Activated CD4-positive, alpha-beta memory T cell treated with anti-CD3 and anti-CD28 coated beads for 36 hours (primary cell): ENCODE measurements at places on chromosomes 11 and 22. TPM values are rescaled to one million over a fixed set of nuclear protein-coding genes. Genes with fewer than 3 reads are reported as not detected.

- no peak for DNase-seq
Measured at GRCh38 chr11:19919050-19919561, 206.5 kb downstream of the NAV2 start.

DNA sequence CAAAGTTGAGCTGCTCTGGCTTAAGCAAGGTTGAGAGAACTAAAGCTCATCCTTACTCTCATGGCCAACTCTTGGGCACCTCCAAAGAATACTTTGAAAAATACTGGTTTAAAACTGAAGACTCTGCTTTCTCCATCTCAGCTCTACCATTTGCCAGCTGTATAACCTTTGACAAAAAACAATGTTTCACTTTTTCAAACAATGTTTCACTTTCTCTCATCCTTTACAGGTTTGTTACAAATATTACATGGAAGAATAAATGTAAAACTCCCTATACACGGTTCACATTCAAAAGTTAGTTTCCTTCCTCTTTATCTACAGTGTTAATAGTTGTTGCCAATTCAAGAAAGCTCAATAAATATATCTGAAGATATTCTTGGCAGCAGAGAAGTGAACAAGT is 19.2 kb downstream of the AMBRA1 start:
- no peak for DNase-seq

DNA sequence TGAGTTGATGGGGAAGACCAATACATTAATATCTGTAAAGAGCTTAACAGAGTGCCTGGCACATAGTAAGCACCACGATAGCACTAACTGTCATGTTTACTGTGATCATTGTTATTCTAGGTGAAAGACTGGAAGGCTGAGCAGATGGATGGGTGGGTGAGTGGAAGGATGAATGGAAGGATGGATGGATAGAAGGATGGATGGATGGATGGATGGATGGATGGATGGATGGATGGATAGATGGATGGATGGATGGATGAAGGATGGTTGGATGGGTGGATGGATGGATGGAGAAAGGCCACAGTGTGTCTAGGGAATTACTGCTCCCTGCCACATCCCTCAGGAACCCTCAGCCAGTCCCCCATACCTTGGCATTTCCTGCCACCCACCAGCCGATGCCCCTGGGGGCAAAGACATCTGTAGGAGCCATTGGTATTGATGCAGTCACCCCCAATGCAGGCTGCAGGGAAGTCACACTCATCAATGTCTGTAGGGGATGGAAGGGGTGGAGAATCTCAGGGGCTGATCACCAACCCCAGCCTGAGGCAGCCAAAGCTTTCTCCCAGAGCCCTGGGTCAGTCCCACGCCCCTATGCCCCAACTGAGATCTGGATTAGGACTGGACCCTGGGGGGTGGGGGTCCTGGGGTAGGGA is 15.3 kb downstream of the LTBP3 start:
- no peak for DNase-seq

GRCh38 chr11:8403310-8403709 is 139.6 kb upstream of the LMO1 start:
- no peak for DNase-seq

DNA sequence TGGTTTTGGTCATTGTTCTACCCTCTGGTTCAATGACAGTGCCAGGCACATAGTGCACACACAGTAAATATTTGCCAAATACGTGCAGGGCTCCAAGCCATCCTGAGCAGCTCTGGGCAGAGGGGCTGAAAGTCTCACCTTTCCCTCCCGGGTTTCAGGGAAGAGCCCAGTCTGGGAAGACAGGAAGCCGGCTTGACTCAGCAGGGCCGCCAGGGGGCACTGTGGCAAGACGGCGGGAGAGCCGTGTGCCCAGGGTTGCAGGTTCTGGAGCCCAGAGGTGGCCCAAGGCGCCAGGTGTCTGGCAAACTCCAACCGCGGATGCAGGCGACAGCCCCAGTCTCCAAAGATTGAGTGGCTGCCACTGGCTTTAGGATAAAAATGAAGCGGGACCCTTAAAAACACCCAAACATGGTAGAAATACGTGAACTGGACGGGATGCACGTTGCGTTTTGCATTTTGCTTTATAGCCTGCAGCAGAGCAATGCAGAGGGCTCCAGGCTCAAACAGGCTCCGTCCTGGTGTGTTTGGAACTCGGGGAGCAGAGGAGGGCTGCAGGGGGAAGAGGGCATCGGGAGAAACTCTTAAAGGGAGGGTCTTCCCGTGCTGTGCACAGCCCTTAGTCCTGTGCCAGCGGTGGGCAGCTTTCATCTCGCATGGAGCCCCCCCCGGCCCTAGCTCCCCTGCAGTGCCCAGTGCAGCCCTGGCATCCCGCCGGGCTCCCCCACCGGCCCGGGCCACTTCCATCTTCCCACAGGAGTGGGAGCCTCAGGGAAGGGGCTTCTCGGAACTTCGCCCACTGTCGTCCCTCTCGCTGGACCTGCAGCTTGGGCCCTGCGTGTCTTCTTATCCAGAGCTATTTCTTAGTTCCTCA is 10.7 kb downstream of the KRTAP5-5 start:
- DNase-seq: peak; percentile 33

DNA sequence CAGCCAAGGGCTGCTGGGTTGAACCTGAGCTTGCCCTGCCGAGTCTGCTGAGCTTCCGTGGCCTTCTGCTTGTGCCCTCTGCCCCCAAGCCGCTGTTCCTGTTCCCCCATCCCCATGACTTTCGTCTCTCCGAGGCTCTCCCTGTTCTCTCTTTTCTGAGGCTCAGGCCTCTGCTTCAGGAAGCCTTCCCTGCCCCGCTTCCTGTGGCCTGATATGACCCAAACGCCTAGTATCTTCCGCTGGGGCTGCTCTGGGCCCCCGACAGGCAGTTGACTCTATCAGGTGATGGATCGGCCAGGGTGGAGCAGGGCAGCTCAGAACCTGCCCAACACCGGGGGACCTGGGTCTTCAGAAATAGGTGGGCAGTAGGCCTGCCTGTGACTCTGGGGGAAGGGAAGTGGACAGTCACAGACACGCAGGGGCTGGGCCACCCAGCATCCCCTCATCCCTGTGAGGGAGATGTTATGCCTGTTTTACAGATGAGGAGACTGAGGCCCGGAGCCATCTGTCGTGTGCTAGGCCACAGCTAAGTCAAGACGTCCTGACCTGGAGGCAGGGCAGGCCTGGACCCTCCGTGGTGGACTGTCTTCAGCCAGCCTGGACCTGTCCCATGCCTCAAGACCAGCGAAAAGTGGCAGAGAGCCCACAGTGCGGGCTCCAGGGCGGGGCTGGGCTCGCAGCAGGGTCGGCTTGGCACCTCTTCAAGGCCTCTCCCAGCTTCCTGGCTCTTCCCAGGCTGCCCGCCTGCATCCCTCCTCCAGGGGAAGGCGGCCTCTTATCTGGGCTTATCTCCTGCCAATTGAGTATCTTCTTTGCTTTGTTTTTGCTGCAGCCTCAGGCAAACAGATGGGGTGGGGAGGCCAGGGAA is 16.2 kb downstream of the BAD start:
- DNase-seq: no peak

DNA sequence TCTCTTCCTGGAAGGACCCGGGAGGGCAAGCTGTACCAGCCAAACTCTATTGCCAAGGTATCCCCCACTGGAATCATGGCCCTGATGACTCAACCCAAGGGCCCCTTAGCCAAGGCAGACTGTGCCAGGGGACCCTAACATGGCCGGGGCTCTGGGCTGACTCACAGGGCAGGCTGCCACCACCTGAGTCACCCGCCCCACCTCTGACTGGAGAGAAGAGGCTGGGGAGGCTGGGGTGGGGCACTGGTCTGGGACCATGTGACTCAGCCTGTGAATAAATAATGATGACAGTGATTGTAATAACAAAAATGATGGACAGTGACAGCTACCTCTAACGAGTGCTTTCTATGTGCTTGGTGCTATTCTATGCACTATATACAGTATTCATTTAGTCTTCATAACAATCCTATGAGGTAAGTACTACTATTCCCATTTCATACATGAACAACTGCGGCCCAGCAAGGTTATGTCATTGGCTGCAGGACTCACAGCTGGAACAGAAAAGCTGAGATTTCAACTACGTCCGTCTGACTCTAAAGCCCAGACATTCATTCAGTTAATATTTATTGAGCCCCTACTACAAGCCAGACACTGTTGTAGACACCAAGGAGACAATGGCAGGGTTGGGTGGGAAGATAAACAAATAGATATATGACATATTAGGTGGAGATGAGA is 84.2 kb downstream of the FBXO7 start:
- no peak for DNase-seq

DNA sequence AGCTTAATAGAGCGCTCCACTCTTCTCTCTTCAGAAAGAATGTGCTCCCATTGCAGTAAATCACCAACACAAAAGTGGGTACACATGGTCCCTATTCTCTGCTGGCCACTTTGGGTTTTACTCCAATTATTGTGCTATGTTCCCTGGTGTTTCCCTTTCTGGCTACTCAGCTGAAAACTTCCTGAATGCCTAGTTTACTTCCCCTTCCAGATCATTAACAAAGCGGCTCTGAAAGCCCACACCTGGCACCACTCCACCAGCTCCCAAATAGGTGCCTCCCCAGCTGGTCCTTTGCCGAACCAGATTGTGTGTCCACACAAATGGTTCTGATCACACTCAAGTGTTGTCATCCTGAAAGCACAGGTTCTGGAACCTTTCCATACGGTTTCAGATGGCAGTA is 443.7 kb downstream of the NTM start:
- DNase-seq: no peak

DNA sequence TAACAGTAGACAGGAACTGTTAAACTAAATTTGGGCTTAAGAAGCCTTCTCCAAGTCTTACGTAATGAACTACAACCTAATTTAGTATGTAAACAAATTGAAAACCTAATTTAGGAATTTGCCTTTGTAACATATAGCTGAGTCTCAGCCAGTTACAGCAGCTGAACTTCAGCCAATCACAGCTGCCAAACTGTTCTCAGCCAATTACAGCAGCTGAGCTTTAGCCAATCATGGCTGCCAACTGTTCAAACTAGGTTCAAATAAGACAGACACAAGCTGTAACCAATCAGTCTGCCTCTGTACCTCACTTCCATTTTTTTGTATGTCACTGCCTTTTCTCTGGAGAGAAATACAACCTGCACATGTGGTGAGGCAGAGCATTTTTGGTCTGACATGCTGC is 95.0 kb upstream of the CD44 start:
- no peak for DNase-seq

- DNase-seq: peak; percentile 74
Measured at GRCh38 chr11:105000797-105001196, 22.2 kb downstream of the CASP5 start.

Gene LDHAL6A
- 0.19 TPM for total RNA-seq
